ENCODE measurements at places on chromosomes 1 and 21.

DNA sequence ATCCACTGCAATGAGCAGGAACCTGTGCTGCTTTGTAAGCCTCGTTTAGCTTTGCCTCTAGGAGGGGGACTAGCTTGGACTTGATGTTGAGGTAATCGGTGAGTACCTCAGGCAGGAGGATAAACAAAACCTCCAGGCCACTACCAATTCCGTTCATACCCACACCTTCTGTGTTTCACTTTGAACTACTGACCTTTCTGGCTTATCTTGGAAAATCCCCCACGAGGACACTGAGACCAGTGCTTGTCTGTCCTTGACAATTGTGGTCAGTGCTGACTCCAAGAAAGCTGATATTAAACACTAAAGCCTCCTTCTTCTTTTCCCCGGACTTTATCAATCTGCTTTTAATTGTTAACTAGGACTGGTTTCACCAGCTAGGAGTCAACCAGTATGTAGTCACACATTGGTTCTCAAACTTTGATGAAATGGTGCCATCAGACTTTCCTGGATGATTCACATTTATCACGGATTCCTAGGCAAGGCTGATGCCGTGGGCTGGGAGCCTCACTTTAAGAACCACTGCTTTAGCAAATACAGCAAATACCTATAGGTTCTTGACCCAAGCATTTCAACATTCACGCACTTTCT, 52.7 kb downstream of the TGFB2 start:
- H3K27ac ChIP-seq, result no peak overlapping the region
- no peaks in the 10 kb centered on the region for H3K4me1 ChIP-seq
- no peaks in the 10 kb centered on the region for H3K36me3 ChIP-seq
- no peaks in the 10 kb centered on the region for H3K27me3 ChIP-seq
- DNase-seq, result no peak

DNA sequence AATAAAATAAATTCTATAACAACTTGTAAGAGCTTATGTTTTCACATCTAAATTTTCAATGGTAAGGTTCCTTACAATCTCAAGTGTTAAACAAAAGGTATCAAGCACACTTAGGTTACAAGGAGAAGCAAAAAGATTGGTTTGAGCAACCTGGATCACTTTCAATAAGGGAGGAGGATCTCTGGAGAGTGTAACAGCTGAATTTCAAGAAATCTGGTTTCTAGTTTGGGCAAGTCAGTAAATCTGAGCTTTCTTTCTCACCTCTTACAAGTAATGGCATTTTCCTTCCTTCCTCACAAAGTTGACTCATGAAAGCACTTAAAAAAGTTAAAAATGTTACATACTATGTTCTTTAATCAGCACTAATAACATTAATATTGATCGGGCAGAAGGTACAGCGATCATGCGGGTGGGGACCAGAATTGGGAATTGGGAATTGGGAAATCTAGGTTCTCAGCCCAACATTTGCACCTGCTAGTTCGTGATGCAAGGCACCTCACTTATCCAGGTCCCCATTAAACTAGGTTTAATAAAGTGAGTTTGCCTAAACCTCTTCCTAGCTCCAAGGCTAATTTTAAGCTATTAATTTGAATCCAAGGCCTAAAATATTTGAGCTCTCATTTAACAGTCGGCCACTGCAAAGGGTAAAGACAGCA, 3.1 kb downstream of the NUCKS1 start:
- H3K27ac ChIP-seq, result peak overlapping the region; percentile 100
- no peak overlapping the region for H3K4me3 ChIP-seq
- H3K27me3 ChIP-seq, result no peaks in the 10 kb centered on the region
- DNase-seq, result no peak
- H3K4me1 ChIP-seq, result peaks cover 70% of the 10 kb centered on the region

DNA sequence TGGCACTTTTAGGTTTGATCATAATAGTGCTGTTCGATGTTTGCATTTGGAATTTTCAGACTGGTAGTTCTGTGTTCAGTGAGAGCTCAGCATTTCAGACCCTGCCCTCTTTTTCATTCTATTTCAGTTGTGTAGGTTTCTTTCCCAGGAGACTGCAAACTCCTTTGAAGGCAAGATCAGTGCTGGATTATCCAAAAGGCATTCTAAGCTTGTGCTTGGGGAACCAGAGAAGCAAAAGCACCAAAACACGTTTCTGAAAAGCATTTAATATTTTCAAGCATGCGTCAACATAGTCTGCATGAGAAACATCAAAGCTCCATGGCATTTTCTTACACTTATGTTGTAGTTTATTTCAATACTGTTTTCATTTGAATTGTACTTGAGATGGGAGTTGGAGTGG, 292.1 kb downstream of the SDCCAG8 start:
- no peak for DNase-seq
- H3K4me1 ChIP-seq, result no peaks in the 10 kb centered on the region
- peaks cover 27% of the 10 kb centered on the region for H3K36me3 ChIP-seq
- H3K27ac ChIP-seq, result no peak overlapping the region
- no peaks in the 10 kb centered on the region for H3K27me3 ChIP-seq

GRCh38 chr1:9271283-9271682, 21.4 kb upstream of the SPSB1 start:
- no peaks in the 10 kb centered on the region for H3K36me3 ChIP-seq
- DNase-seq, result no peak
- peaks cover 3% of the 10 kb centered on the region for H3K4me1 ChIP-seq
- no peak overlapping the region for H3K27ac ChIP-seq

- H3K27me3 ChIP-seq, result no peaks in the 10 kb centered on the region
- no peak overlapping the region for H3K4me3 ChIP-seq
- H3K36me3 ChIP-seq, result no peaks in the 10 kb centered on the region
These were observed 25.6 kb downstream of the NFYC start for GRCh38 chr1:40717065-40717464.

DNA sequence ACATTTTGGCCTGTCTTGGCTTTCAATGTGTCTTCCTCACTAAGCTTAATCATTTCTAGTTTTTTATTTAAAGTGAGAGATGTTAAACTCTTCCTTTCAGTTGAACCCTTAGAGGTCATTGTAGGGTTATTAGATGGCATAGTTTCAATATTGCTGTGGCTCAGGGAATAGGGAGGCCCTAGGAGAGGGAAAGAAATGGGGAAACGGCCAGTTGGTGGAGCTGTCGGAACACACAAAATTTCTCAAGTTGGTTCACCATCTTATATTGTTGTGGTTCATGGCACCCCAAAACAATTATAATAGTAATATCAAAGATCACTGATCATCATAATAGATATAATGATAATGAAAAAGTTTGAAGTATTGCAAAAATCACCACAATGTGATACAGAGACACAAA, 31.4 kb upstream of the KAZN start:
- no peaks in the 10 kb centered on the region for H3K36me3 ChIP-seq
- no peaks in the 10 kb centered on the region for H3K27me3 ChIP-seq

- no peaks in the 10 kb centered on the region for H3K36me3 ChIP-seq
- H3K27ac ChIP-seq, result no peak overlapping the region
- H3K27me3 ChIP-seq, result no peaks in the 10 kb centered on the region
- no peak overlapping the region for H3K4me3 ChIP-seq
These were observed 23.6 kb upstream of the KIRREL1 start for GRCh38 chr1:157969697-157970485.

DNA sequence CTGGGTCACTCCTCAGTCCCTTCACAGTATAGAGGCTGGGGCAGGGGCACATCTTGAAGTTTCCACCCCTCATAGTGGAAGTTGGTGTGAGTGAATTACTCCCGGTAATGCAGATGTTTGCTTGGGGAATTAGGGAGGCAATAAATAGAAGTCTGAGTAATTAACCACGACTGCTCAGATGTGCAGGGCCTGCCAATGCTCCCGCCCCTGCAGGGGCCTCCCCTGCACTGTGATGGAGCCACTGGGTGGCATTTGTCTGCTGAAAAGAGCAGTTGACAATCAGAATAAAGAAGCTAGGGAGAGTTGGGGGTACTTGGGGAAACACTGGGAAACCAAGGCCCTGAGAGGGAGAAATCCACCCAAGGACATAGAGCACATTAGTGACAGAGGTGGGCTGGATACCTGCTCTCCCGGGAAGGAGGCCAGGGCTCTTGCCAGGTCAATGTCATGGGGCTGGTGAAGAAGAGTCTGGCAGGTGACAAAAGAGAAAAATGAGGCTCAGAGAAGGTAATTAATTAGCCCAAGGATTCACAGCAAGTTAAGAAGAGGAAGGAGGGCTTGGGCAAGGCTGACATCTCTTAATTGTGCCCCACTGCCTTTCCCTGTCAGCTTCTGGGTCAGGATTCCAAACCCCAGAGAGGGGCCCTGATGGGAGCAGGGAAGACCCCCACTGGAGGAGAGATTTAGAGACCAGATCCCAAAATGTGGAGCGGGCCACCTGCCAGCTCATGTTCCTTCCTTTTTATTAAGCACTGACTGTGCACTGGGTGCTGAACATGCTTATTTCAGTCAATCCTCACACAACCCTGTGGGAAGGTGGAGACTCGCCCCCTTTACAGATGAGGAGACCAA, 436.2 kb downstream of the MATN1 start:
- no peak overlapping the region for H3K4me3 ChIP-seq
- no peaks in the 10 kb centered on the region for H3K36me3 ChIP-seq
- no peak for DNase-seq
- H3K27ac ChIP-seq, result no peak overlapping the region

GRCh38 chr1:905071-905749, 18.5 kb upstream of the SAMD11 start:
- H3K27ac ChIP-seq, result peak overlapping the region; percentile 14
- H3K4me1 ChIP-seq, result peaks cover 23% of the 10 kb centered on the region
- no peaks in the 10 kb centered on the region for H3K27me3 ChIP-seq
- no peak for DNase-seq
- H3K36me3 ChIP-seq, result no peaks in the 10 kb centered on the region
